ENCODE measurements at places on chromosomes 12 and 14.

- H3K27me3 ChIP-seq: peaks cover 7% of the 10 kb centered on the region
- H3K36me3 ChIP-seq: no peaks in the 10 kb centered on the region
- H3K27ac ChIP-seq: no peak overlapping the region
These were observed 539.8 kb downstream of the NRXN3 start for GRCh38 chr14:78709795-78710557.

DNA sequence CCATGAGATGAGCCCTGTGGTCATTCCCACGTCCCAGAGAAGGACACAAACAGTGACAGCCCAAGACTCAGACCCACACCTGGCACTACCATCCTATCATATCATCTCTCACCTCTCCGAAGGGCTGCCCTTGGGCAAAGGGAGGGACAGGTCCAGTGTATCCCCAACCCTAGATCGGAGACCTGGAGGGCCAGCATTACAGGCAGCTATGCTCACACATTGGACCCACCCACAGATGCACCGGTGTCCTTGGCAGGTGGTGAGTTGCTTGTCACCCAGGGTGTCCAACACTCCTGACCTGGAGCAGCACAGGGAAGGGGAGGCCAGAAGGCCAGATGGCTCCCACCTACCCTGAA, 117.4 kb downstream of the DICER1 start:
- no peak for DNase-seq
- H3K27me3 ChIP-seq: peaks cover 62% of the 10 kb centered on the region
- H3K27ac ChIP-seq: no peak overlapping the region
- no peak overlapping the region for H3K4me3 ChIP-seq
- H3K36me3 ChIP-seq: no peaks in the 10 kb centered on the region

- H3K36me3 ChIP-seq: peaks cover 27% of the 10 kb centered on the region
- no peak overlapping the region for H3K27ac ChIP-seq
- no peak overlapping the region for H3K4me3 ChIP-seq
- no peaks in the 10 kb centered on the region for H3K4me1 ChIP-seq
- no peaks in the 10 kb centered on the region for H3K27me3 ChIP-seq
- DNase-seq: no peak
These were observed 36.3 kb upstream of the BBS10 start for GRCh38 chr12:76384560-76384959.

GRCh38 chr14:103508521-103509329, 13.9 kb downstream of the CKB start:
- no peak overlapping the region for H3K4me3 ChIP-seq
- H3K4me1 ChIP-seq: peaks cover 3% of the 10 kb centered on the region
- DNase-seq: no peak
- peaks cover 4% of the 10 kb centered on the region for H3K36me3 ChIP-seq
- no peak overlapping the region for H3K27ac ChIP-seq

DNA sequence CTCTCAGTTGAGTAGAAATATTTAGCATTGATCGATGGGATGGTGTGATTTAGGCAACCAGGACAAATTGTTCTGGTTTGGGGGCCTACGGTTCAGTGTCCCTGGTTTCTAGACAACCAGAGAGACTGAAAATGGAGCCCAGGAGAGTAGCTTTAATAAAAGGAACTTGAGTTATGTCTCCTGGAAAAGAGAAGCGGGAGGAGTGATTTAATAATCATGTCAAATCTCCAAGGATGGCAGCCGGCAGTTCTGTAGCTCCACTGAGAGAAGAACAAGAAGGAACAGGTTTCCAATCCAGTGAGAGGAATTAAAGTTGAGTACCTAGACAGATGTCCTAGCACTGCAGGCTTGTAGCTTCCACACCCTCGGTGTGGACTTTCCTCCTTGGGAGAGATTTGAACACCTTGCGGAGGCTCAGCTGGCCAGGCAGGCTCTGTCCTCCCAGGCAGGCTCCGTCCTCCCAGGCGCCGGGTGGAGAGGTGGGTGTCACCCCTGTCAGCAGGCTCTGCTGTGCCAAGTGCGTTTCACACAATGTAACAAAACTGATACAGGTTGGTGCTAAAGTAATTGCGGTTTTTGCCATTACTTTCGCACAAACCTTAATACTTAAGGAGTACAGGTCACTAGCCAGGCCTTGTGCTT, 45.9 kb downstream of the SLC6A12 start:
- no peaks in the 10 kb centered on the region for H3K4me1 ChIP-seq
- H3K36me3 ChIP-seq: no peaks in the 10 kb centered on the region
- H3K27ac ChIP-seq: no peak overlapping the region
